ENCODE measurements at places on chromosomes 13 and 19.

DNA sequence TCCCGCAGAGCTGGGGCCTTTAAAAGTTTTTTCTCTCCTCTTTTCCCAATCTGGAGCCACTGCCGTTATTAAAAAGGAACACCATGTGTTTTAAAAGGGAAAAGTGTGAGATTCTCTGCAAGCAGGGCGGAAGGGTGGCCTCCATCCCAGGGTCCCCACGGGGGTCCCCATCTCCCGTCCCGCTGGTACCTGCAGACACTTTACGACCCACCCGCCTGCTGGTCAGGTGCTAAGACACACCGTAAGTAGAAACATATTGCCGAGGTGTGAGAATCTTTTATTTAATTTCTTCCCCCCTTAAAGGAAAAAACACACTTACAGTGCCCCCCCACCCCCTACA lies 1.8 kb downstream of the CRLF1 start:
- no peak for DNase-seq

- DNase-seq: no peak
Observed at GRCh38 chr13:26762745-26763345, 2.3 kb upstream of the GPR12 start.

DNA sequence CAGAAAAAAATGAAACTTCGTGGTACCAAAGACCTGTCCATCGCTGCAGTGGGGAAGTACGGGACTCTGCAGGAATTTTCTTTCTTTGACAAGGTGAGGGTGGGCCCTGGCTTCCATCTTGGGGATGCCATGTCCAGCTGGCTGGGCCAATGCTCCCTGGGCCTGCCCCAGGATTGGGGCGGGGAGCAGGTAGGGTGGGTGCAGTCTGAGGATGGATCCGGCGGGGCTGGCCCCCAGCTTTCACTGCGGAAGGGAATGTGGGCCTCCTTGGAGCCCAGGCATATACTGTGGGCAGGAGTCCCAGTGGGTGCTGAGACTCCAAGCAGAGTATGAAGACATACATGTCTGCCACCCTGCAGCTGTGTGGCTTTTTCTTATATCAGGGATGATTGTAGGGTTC lies 23.9 kb downstream of the SIN3B start:
- DNase-seq: no peak

DNA sequence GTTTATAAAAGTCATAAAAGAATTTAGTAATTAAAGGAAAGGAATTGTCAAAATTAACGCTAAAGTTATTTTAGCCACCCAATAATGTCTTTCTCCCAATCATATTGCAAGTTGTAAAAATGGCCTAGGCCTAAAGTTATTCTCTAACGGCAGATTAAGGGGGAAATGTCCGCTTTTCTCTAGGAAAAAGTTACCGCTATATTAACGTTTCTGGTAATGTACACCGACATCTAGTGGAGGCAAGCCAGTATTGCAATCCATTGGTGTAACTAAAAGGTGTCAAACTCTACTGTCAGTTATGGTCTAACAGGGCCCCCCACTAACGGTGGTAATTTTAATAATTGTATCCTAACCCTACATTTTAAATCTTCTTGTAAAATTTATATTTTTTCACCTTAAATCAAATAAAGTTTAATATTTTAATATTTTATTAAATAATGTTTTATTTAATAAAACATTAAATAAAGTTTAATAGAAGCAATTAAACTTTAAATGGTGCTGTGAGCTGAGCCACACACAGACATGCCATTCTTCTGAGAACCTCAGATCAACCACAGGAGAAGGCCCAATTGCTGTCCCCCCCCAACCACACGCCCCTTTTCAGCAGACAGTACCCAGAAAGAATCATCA lies 35.9 kb upstream of the ZSCAN5A start:
- peak; percentile 28 for DNase-seq

- DNase-seq: no peak
Observed at GRCh38 chr19:41311072-41311471, 1.1 kb downstream of the CCDC97 start.

Measured in HFFc6 (cell line).